Heart left ventricle (tissue), 16 donors: ENCODE measurements at places on chromosomes 2 and 18.

GRCh38 chr18:20963027-20963426, 148.6 kb downstream of the ROCK1 start:
- DNase-seq: no peak

DNA sequence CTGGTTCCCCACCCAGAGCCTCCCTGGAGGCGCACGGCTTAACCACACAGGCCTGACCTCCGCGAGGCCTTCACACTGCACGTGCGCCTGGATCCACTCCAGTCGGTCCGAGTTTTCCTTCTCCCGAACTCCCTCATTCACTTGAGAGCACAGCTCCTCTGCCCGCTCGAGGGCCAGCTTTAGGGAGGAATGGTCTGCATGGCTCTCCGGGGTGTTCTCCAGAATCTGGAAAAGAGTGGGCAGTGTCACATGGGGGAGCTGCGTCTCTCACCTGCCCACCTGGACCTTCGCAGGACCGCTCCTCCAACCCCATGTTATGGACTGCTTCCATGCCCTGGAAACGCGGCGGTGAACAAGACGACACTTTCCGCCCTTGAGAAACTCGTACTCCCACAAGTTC, 35.9 kb downstream of the FAM228A start:
- no peak for DNase-seq

DNA sequence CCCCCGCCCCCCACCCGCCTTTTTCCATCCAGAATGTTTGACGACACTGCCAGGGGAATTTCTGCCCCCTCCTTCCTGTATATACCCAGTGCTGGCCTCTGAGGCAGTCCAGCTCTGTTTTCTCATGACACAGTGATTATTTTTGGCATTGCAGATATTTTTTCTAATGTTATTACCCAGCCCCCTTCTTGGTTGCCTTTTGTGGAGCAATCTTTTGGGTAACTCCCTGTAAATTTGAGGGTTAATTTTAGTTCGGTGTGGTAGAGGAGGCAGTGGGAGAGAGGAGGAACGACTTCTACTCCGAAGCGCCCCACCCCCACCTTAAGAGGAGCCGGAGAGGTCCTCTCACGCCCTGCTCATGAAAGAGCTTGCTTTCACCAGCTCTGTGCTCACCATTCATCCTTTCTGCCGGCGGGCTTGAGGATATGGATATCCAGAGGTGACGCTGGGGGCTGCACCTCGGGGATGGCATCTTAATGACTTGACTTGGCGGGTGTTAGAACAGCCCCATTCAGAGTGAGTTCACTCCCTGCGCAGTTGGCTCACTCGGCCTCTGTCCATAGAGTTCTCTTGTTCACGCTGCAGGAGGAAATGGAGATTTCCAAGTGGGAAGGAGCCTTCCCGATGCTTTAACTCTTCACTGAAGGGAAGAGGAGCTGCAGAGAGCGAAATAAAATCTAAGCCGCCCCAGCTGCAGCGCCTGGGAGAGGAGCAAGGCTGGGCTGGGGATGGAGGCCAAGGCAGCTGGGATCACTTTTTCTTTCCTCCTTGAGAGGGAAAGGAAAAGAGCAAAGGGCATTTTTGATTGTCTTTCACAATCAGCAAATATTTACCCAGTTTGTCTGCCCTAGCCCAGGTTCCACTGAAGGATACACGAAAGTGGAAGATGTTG, 38.4 kb downstream of the EPAS1 start:
- DNase-seq: peak; percentile 63

- DNase-seq: no peak
These were observed 760 bp upstream of the CNOT11 start for GRCh38 chr2:101251844-101252407.

- DNase-seq: no peak
These were observed 188.8 kb upstream of the EPC2 start for GRCh38 chr2:148455791-148456190.

DNA sequence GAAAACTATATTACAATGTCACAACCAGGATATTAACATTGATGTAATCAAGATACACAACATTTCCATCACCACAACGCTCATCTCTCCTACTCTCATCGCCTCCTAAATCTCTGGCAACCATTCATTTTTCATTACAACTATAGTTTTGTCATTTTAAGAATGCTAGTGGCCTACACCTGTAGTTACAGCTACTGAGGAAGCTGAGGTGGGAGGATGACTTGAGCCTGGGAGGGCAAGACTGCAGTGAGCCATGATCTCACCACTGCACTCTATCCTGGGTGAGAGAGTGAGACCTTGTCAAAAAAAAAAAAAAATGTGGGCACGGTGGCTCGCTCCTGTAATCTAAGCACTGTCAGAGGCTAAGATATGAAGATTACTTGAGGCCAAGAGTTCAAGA, 10.5 kb downstream of the PKP4 start:
- no peak for DNase-seq

GRCh38 chr18:58013241-58014211, 30.5 kb upstream of the NEDD4L start:
- DNase-seq: no peak

- DNase-seq: peak; percentile 49
These were observed 1.0 kb downstream of the SPHKAP start for GRCh38 chr2:228180181-228181097.
